ENCODE measurements at places on chromosomes 2 and 18. TPM values are rescaled to one million over a fixed set of nuclear protein-coding genes. Genes with fewer than 3 reads are reported as not detected.

DNA sequence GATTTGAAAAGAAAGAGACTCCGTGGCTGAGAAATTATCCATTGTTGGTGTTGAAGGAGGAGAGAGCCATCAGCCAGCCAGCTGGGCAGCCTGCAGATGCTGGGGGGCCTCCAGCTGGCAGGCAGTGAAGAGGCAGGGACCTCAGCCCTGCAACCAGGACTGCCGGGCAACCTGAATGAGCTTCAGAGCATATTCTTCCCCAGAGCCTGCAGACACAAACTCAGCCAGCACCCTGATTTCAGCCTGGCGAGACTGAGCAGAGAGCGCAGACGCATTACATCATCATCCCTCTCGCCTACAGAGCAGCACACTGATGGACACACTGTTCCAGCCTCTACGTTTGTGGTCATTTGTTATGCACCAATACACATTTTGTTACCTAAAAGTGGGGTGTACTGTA, 150.7 kb upstream of the RAB6C start:
- DNase-seq: no peak

DNA sequence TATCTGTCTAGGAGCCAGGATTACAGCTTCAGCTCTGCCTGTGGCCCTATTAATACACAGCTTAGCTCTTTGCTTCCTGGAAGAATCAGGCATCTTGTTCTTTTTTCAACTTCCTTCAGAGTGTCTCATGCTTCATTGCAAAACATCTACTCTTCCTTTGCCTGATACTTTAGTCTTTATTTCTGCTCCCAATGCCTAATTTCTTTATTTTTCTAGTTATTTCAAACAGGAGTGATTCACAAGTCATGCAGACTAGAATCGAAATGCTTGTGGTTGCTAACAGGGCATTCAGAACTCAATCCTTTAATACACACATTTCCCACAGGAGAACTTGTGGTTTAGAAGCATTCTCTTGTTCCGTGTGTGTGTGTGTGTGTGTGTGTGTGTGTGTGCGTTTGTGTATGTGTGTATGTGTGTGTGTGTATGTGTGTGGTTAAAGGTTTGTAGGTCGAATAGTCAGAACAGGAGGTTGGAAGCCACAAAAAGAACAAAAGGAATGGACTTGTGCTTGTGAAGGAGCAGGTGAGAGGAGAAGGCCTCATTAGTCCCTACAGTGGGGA, 28.3 kb upstream of the INSIG2 start:
- DNase-seq: no peak

- DNase-seq: no peak
Observed at GRCh38 chr18:64119916-64120315, 29.0 kb downstream of the LINC00305 start.

GRCh38 chr2:19009510-19009909, 348.9 kb downstream of the OSR1 start:
- DNase-seq: peak; percentile 21

DNA sequence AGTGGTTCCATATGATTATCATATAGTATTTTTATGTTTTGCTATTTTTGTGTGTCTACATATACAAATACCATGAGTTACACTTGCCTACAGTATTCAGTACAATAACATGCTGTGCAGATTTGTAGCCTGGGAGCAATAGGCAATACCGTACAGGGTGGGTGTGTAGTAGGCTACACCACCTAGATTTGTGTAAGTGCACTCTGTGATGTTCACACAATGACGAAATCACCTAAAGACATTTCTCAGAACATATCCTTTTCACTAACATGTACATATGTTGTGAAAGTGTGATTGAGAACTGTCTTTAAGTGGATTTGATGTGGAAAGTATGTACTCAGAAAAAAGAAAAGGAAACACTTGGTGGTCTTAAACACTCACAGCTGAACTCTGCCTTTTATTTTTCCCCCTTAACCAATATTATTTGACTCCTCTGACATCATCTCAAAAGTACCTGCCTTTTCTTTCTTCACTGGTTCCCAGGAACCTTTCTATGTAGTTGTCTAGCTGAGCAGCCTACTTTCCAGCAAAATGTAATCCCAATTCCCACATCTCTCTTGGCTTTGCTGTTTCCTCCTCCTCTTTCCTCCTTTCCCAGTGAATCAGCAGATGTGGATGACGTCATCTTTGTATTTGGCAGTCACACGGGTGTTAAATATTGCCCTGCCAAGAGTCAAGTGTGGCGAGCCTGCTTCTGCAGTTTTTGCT, 47.7 kb downstream of the OSBPL6 start:
- peak; percentile 66 for DNase-seq

The MOB1A gene
- total RNA-seq: 76.2 TPM

Data from uterus (tissue), 4 donors.